ENCODE measurements at places on chromosomes 2 and 18.

DNA sequence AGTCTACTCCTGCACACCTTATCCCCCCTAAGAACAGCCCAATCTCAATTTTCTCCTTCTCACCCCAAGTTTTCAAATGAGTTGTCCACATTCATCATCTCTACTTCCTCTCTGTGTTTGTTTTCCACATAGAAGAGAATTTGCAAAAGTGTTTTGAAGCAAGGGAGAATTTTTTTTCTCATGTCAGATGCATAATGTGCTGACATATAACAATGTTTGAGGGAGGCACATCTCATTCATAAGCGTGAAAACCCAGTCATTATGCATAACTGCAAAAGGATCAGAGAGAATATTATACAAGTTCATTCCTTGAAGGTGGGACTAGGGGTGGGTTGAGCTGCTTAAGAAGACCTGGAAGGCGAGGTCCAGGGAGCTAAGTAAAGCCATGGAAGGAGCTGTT is 80.8 kb upstream of the SLC1A4 start:
- DNase-seq = no peak

DNA sequence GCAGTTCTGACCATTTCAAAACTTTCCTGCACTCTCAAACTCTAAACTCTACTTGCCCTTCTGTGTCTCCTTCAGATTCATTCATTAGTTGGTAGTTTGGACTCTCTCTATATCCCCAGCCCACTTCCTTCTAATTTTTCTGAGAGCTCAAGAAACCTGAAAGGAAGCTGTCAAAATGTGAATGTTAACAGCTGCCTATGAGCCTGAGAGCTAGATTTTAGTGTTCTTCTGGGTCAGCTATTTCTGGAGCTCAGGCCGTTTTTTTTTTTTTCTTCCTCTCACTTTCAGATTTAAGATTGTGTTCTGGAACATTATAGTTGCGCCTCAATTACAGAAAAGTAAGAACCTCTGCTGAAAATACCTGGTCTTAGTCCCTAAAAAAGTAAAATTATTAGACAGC is 73.1 kb downstream of the RTN4 start:
- no peak for DNase-seq

GRCh38 chr2:130882991-130883390 is 46.3 kb downstream of the ARHGEF4 start:
- no peak for DNase-seq

DNA sequence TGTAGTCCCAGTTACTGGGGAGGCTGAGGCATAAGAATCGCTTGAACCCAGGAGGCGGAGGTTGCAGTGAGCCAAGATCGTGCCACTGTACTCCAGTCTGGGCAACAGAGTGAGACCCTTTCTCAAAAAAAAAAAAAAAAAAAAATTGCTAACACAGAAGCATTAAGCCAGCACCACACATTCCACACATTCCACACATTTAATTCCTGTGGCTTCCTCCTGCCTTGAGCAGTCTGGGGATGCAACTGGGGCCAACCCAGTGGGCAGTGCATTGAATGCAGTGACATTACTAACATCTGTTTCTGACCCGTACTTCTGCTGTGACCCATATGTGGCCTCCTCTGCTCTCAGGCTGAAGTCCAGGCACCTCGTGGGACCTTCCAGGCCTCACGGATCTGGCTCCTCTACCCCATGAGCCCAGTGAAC is 107.0 kb downstream of the BCL2L11 start:
- peak; percentile 76 for DNase-seq

DNA sequence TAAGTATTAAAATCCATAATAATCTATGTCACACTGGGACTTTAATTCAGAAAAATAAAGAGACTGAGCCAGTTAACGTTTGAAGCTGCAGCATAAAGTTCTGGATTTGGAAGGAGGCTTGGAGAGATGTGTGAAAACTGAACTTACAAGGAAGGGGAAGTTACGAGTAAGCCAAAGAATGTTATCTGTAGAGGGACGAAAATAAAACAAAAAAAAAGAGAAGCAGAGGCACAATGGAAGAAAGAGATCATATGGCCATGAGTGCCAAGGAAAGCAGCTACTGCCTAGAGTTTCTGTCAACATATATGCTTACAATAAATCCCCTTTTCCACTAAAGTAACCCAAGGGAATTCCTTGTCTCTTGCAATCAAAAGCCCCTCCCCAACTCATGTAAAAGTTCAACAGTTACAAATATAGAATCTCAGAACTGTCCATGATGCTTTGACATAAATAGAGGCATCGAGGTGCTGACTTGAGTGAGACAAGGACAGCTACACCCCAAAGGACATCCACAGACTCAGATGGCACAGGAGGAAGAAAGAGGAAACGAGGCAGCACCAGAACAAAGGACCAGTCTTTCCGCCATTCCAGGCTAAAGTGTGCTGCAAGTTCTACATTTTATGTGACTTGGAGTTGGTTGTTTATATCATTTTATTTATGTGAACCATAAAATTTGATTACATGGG is 16.1 kb upstream of the ARL5A start:
- no peak for DNase-seq

- DNase-seq = no peak
Observed at GRCh38 chr2:127640082-127641072, 5.6 kb upstream of the GPR17 start.

DNA sequence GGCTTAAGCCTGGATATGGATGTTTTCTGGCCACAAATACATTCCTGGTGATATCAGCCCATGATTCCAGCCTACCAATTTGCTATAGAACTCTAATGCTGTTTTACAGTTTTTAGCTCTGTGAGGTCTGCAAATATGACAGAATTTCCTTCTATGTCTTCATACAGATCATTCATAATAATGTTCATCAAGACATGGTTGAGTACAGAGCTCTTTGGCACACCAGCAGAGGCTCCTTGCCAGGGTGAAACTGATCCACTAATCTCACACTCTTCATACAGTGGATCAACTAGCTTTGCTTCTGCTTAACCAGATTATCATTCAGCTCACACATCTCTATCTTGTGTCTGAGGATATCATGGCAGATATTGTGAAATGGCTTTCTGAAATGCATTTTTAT is 672.1 kb downstream of the STK39 start:
- DNase-seq = no peak

- peak; percentile 47 for DNase-seq
Observed at GRCh38 chr2:3633089-3633981, 24.7 kb upstream of the ALLC start.

- peak; percentile 31 for DNase-seq
Observed at GRCh38 chr2:172516299-172516698, 39.6 kb upstream of the PDK1 start.

- DNase-seq = no peak
Observed at GRCh38 chr18:42268186-42268725, 313.2 kb downstream of the PIK3C3 start.

DNA sequence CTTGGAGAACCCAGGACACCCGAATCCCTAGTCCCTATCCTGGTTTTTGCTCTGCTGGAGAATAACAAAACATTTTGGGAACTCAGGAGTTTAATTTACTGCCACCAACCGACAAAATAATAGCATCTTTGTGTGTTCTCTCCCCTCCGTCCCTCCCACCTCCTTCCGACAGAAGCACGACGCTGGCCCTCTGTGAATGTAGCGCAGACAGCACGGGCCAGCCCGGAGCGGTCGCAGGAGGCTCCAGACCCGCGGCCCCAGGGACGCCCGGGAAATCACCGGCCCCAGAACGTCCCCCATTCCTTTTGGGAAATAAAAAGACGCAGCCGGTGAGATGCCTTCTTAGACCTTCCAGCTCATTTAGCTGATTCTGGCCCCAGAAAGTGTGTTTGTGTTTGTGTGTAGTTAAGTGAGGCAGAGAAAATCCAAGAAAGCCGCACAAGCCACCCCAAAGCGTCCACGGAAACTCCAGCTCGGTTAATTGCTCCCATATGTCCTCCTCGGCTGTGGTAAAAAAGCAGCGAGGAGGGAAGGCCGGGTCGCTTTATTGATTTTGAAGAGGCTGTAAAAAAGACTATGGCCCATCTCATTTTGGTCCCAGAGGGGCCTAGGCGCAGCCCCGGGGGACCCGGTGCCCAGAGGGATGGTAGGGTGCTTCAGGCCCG is 577 bp upstream of the TANC1 start:
- DNase-seq = peak; percentile 65

- DNase-seq = no peak
Observed at GRCh38 chr18:78977637-78978348, 1.8 kb upstream of the SALL3 start.

DNA sequence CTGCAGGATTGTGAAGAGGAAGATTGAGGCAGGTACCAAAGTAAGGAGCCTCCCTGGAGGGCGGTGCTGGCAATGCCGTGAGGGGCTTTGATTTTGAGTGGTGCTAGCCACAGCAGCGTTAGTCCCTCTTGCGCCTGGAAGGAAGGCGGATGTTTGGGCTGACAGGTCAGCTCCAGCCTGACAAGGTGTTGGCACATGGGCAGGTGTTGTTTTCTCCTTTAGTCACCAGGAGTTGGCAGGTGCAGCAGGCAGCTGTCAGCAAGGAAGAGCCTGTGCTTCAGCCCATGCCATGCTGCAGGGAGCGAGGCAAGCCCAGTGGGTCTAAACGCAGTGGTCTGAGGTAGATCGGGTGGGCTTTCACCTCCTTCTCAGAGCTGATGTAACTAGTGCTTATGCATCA is 8.5 kb downstream of the SEC11C start:
- no peak for DNase-seq

GRCh38 chr2:219512524-219513216 is 1.6 kb upstream of the ASIC4 start:
- DNase-seq = no peak

- DNase-seq = no peak
Observed at GRCh38 chr2:105338020-105338385, 663 bp downstream of the C2orf49 start.

DNA sequence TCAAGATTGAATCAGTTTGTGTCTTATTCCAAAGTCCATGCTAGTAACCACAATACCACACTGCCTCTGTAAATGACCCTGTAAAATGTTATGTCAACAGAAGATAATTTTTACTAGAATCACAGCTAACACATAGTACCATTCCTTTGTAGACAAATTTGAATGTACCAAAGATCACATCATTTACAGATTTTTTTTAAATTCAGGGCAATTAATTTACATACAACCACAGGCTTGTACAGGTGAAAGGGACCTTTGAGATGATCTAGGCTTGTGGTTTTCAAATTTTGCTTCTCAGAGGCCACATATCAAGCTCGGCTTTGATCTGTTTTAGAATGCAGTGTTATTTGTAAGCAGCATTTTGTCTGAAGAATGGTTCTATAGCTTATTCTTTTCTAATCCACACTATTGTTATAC is 63.8 kb upstream of the PPM1B start:
- DNase-seq = no peak

- DNase-seq = no peak
Observed at GRCh38 chr2:193542762-193543161, 1348.0 kb upstream of the TMEFF2 start.

DNA sequence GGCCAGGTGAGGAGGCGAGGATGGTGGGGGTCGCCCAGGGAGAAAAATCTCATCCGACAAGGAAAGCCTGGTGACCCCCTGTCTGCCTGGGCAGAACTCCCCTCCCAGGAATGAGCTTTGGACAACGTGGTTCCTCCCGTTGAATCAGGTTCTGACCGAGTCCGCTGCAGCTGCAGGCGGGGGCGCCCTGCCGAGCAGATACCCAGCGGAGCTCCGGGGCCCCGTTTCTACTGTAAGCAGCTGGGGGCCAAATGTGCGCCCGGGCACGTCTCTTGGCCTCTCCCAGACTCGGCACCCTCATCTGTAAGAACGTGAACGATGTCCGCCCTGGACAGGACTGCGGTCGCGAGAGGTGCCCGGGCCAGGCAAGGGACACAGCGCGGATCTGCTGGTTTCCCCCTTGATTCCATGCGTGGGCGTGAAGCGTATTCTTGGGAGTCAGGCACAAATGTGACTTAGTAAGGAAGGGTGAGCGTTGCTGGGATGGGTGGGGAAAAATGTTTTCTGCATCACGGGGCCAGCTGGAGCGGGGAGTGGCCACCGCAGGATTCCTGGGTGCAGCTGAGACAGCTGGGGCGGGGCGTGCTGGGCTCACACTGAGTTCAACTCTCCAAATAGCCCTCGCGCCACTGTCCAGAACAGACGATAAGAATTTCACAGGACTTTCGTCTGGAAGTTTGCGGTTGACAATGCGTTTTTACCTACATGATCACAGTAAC is 20.2 kb upstream of the TUBB6 start:
- DNase-seq = peak; percentile 81

Measured in cardiac fibroblast (primary cell).